ENCODE measurements at places on chromosomes 11 and 22.

DNA sequence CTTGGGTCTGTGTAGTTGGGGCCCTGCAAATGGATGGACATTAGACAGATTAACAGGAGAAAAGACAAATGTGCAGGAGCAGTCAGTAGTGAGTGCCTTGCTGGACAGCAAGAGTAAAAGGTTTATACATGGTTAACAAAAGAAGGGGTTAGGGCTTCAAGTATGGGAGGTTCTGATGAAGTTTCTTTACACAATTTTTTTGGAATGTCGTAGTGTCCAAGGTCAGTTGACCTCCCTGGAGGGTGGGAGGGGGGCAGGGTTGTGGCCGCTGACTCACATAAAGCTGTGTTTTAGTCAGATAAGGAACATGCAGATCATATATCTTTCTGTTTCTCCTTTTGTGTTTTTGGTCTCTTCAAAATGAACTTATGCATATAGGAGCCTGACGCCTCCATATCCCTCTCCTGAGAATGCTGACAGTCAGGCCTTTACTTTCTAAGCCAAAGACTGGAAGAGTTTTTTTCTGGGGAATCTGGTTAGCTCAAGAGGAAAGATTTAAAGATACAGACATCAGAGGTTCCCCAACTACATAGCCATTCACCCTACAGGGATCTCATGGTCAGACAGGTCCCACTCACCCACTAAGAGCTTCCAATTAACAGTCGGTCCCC lies 134.3 kb downstream of the NECTIN1 start:
- DNase-seq = peak; percentile 85

GRCh38 chr11:16790486-16791190 lies 52.2 kb downstream of the C11orf58 start:
- DNase-seq = no peak

DNA sequence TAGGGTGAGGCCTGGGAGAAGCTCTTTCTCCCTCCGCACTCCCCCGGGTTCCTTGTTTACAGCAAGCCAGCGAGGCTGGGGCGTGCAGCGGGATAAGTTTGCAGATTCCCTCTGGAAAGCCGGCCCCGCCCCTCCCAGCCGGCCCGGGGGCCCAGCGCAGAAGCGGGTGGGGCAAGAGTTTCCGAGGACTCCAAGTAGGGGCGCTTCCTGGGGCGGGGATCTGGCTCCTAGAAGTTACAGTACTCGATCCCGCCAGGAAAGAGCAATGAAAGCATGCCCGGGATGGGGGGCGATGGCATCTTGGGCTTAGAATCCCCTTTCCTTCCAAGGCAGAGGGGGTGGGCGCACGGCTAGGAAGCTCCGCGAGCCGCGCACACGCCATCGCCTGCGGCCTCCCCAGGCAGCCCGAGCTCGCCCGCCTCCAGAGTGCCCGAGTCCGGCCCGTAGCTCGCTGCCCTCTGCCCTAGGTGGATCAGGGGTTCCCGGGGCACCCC lies 385 bp downstream of the TST start:
- peak; percentile 32 for DNase-seq

DNA sequence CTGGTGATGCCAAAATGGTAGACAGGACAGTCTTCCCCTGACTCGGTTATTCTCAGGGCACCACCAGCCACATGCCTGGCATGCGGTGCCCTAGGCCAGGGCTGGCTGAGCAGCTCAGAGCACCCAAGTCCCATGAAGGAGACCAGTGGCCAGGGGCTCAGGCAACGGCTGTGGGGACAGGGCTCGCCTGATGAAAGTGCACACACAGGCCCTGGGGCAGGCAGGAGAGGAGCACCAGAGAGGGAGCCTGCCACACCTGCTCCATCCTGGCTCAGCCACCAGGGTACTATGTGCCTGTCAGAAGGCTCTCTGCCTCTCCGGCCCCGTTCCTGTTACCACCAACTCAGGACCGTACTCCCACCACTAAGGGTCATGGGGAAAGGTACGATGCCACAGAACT lies 12.1 kb downstream of the ELFN2 start:
- no peak for DNase-seq

DNA sequence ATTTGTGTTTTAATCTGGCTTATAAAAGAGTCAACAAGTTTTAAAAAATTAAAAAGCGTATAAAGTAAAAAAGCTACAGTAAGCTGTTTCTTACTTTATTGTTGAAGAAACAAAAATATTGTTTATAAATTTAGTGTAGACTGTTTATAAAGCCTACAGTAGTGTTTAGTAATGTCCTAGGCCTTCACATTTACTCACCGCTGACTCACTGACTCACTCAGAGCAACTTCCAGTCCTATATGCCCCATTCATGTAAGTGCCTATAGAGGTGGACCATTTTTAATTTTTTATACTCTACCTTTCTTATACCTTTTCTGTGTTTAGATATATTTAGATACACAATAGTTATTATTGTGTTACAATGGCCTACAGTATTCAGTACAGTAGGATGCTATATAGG lies 12.2 kb downstream of the MPPED2 start:
- DNase-seq = peak; percentile 8

- DNase-seq = no peak
These were observed 4.6 kb upstream of the BCL2L13 start for GRCh38 chr22:17633998-17634323.

Data from PC-3 (cell line).